ENCODE measurements at places on chromosomes 1 and 21.
A peak's percentile ranks its signal among the peaks of the same experiment; 100 is the strongest.

GRCh38 chr1:39115271-39116110, 89.0 kb upstream of the MACF1 start:
- H3K4me1 ChIP-seq: peaks cover 15% of the 10 kb centered on the region
- no peak overlapping the region for H3K27ac ChIP-seq
- no peak for DNase-seq
- H3K27me3 ChIP-seq: no peaks in the 10 kb centered on the region
- H3K4me3 ChIP-seq: no peak overlapping the region

DNA sequence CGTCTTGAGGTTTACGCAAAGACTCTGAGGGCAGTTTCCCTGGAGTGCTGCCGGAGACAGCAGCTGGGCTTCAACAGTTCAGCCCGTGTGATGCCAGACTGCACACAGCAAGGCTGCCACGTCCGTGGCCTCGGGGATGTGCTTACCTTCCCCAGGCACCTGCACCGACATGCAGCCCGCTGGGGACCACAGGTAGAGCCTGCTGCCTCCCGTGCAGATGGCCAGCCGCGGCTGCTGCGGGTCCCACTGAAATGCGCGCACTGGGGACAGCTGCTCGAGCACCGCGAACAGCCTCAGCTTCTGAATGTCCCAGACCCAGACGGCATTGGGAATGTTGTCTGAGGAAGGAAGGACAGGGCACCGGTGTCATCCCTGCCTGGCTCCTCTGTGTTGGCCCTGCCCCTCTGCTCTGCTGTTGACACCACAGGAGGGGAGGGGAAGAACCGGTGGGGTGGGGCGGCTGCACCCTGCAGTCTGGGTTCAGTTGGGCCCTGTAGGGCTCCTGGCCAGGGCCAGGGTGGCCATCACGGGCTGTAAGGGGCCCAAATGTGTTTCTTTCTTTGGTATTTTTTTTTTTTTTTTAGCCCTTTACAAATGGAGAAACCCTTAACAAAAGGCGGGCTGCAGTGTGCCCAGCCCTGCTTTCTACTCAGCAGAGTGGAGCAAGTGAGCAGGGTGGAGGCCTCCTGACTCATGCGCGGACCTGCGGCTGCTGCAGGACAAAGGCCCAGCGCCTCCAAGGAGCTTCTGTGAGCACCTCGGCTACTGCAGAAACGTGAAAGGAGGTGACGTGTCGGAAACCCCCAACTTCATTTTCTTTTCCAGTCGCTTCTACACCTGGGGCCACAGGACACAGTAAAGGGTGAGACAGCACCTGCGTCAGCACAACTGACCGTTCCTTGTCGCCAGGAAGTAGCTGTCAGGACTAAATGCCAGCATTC, 6.8 kb downstream of the TPRG1L start:
- H3K27ac ChIP-seq: peak overlapping the region; percentile 63
- no peak for DNase-seq
- H3K27me3 ChIP-seq: no peaks in the 10 kb centered on the region

DNA sequence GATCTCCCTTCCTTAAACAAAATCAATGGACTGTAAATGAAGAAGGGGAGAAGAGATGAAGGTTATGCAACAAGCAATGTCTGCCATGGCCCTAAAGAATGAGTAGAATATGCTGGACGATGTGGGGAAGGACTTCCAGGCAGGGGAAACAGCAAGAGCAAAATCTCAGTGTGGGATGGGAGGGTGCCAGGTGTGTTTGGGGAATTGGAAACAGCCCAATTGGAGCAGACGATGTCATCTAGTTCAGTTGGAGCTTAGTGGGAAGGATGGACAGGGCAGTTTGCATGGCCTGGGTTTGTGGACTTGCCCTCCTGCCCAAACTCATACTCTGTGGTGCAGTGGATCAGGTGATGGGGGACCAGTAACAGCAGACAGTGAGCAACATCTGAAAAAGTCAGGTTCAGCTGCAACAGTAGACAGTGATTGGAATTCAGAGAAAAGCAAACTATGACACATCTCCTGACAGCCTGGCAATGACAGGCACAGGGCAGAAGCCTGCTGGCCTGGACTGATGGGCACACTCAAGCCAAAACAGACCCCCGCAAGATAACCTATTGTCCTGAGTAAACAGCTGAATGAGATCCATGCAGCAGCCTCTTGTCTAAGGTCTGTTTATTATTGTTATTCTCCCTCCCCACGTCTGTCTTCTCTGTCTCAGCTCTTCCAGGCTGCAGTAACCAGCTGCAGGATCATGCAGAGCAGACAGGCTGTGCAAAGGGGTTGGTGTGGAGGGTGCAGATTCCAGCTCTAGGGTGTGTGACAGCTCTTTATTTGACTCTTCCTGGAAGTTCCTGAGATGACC, 50.5 kb upstream of the PRELP start:
- H3K4me3 ChIP-seq: peak overlapping the region; percentile 36
- peaks cover 2% of the 10 kb centered on the region for H3K4me1 ChIP-seq
- peaks cover 17% of the 10 kb centered on the region for H3K27me3 ChIP-seq
- no peaks in the 10 kb centered on the region for H3K36me3 ChIP-seq

DNA sequence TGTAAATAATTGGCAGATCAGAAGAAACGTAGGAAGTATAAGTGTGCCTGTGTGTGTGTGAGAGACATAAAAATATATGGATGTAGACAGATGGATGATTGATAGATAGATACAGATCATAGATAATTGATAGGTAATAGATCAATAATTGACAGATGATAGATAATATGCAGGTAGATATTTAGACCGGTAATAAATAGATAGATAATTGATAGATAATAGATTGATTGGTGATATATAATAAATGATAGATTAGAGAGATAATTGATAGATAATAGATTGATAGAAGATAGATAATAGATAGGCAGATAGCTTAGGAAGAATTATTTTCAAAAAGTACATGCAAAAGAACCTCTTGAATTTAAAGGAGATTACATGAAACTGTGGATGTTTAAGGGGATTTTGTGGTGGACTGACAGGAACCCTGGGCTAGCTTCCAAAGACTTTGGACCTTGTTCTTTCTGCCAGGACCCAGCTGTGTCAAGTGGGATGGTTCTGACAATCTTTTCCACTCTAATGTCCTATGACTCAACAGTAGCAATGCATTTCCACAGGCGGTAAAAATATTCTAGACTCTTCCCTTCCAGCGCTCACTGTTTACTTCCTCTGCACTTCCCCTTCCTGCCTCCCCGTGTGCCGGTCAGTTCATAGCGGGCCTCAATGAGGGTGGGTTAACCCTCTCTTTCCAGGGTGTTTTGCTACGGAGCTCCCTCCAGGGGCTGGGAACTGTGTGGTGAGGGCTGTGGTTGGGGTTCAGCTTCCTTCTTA, 39.4 kb downstream of the KCNJ15 start:
- DNase-seq: no peak
- no peaks in the 10 kb centered on the region for H3K36me3 ChIP-seq
- no peaks in the 10 kb centered on the region for H3K27me3 ChIP-seq
- no peak overlapping the region for H3K27ac ChIP-seq
- no peak overlapping the region for H3K4me3 ChIP-seq
- peaks cover 7% of the 10 kb centered on the region for H3K4me1 ChIP-seq

GRCh38 chr1:220084460-220084859, 5.1 kb downstream of the BPNT1 start:
- no peak for DNase-seq
- no peak overlapping the region for H3K4me3 ChIP-seq
- no peaks in the 10 kb centered on the region for H3K4me1 ChIP-seq
- no peaks in the 10 kb centered on the region for H3K27me3 ChIP-seq

DNA sequence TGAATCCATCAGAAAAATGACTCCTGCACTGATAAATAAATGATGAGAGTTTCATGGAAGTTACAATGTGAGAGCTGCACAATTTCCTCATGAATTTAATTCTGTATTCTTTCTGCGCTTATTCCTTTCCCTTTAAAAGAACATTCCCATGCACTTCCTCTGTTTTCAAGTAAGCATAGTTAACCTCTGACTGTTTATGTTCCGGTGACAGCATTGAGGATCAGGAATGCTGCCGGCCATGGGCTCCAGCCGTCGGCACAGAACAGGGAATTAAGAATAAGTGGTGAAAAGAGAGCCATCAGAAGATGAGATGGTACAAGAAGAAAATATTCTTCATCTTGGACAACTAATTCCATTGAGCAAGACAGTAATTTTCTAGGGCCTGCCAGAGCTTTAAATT, 65.3 kb downstream of the SUSD4 start:
- no peaks in the 10 kb centered on the region for H3K4me1 ChIP-seq
- no peaks in the 10 kb centered on the region for H3K27me3 ChIP-seq
- no peak overlapping the region for H3K4me3 ChIP-seq
- H3K27ac ChIP-seq: no peak overlapping the region

DNA sequence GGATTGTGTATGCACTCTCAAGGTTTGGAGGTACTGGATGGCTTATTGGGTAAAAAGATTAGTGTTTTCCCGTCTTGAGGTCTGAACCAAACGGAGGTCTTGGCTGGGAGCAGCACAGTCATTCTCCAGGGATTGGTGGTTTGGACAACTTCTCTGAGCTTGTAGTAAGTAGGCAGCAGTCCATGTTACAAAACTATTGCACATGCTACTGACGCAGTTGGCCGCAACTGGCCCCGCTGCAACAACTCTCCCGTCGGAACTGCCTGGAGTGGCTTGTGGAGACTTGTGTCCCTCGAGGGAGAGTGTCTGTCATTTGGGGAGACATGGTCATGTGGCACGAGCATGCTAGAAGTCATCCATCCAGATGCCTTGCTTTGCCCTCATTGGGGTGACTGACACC, 276.0 kb downstream of the TM2D1 start:
- H3K4me3 ChIP-seq: no peak overlapping the region
- no peaks in the 10 kb centered on the region for H3K27me3 ChIP-seq

DNA sequence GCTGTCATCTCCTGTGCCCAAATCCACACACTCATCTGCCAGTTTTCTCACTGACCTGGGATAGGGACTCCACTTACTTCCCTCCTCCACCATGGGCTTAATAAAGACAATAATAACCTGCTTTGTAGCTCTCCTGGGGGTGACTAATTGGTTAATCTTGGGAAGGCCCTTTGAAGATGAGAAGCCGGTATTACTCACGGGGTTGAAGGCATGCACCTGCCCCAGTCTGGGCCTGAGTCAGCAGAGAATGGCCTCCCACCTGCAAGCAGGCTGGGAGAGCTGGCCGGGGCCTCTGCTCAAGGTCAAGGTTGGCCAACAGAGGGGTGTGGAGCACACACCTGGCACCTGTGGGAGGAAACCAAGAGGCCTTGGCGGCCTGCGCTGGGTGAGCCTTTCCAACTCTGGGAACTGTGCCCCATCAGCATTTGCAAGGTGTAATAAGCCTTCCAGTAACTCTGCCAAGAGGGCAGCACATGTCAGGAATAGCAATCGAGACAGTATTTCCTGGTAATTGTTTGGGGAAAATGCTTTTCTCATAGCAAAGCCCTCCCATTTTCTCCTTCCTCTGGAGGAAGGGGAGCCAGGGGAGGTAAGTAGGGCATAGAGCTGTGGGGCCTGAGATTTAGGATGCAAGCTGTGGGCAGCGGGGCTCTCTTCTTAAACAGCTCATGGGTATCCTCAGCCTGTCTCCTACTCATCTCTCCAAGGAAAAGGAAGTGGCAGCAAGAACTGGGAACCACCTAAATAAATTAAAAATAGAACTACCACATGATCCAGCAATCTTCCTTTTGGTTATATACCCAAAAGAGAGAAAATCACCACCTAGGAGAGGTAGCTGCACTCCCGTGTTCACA, 49.0 kb downstream of the TOMM20 start:
- no peak for DNase-seq
- peaks cover 12% of the 10 kb centered on the region for H3K4me1 ChIP-seq
- H3K27me3 ChIP-seq: no peaks in the 10 kb centered on the region
- no peak overlapping the region for H3K4me3 ChIP-seq
- H3K27ac ChIP-seq: no peak overlapping the region

GRCh38 chr21:28959367-28960099, 33.1 kb downstream of the LTN1 start:
- H3K27me3 ChIP-seq: no peaks in the 10 kb centered on the region
- no peak overlapping the region for H3K4me3 ChIP-seq
- H3K36me3 ChIP-seq: no peaks in the 10 kb centered on the region
- no peaks in the 10 kb centered on the region for H3K4me1 ChIP-seq

GRCh38 chr1:46301808-46302640, 1.4 kb downstream of the LRRC41 start:
- H3K4me1 ChIP-seq: peaks cover 10% of the 10 kb centered on the region
- peaks cover 5% of the 10 kb centered on the region for H3K36me3 ChIP-seq
- H3K27ac ChIP-seq: peak overlapping the region; percentile 86
- H3K4me3 ChIP-seq: peak overlapping the region; percentile 93
- H3K27me3 ChIP-seq: no peaks in the 10 kb centered on the region

- H3K27me3 ChIP-seq: no peaks in the 10 kb centered on the region
- no peak overlapping the region for H3K4me3 ChIP-seq
- no peaks in the 10 kb centered on the region for H3K36me3 ChIP-seq
- H3K27ac ChIP-seq: no peak overlapping the region
- no peaks in the 10 kb centered on the region for H3K4me1 ChIP-seq
- DNase-seq: no peak
These were observed 415.7 kb downstream of the PTPRU start for GRCh38 chr1:29651684-29652665.

GRCh38 chr1:186112280-186112679, 262.8 kb downstream of the TPR start:
- H3K4me3 ChIP-seq: no peak overlapping the region
- no peak for DNase-seq
- no peak overlapping the region for H3K27ac ChIP-seq
- H3K27me3 ChIP-seq: no peaks in the 10 kb centered on the region

DNA sequence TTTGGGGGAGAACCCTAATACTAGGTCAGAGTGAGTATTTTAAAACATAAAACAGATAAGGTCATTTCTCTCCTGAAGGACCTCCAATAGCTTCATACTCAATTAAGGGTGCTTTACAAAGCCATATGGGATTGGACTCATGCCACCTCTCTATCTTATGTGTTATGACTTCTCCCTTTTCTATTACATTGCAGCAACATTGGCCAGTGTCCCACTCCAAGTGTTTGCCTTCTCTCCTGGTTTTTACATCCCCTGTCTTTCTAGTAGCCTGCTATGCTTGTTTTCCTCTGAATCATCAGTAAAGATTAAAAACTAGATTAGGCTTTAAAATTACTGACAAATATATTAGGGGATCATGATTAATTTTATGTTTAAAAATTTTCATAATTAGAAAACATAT, 66.6 kb downstream of the SCMH1 start:
- no peak overlapping the region for H3K27ac ChIP-seq
- H3K36me3 ChIP-seq: peaks cover 2% of the 10 kb centered on the region
- DNase-seq: no peak

DNA sequence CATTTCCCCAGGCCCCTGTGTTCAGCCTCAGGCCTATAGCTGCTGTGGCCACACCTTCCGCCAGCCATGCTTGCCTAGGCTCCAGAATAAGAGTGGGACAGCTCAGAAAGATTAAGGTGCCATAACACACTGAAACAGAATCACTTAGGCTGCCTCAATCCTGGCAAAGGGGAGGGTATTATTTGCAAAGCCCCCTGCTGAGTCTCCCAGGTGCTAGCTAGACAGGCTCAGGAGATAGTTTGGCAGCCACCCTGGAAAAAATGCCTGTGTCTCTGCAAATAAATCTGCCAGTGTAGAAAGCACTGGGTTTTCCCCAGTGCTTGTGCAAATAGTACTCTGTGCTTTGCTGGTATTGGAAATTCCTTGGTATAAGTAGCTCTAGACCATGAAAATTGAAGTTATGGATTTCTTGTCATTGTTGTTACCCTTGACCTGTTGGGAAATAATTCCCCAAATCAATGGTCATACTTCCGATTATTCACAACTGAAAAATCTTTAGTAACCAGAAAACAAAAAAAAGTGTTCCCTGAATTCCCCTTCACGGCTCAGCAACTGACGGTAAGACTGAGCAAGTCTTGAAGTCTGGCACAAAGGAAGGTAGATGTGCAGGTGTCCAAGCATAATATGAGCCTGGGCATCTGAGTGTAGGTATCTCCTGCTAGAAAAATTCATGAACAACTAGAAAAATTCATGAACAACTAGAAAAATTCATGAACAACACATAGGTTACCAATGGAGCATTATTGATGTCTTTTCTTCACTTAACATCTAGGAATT, 56.9 kb downstream of the PROX1 start:
- DNase-seq: no peak
- no peaks in the 10 kb centered on the region for H3K36me3 ChIP-seq
- H3K4me1 ChIP-seq: no peaks in the 10 kb centered on the region
- H3K27ac ChIP-seq: no peak overlapping the region
- H3K4me3 ChIP-seq: no peak overlapping the region

All from neuronal stem cell (in vitro differentiated cells).